ENCODE measurements at places on chromosomes 7 and 10. TPM values are rescaled to one million over a fixed set of nuclear protein-coding genes. Genes with fewer than 3 reads are reported as not detected.

- H3K4me3 ChIP-seq: no peak overlapping the region
- H3K36me3 ChIP-seq: no peaks in the 10 kb centered on the region
- H3K4me1 ChIP-seq: no peaks in the 10 kb centered on the region
- no peak for DNase-seq
- H3K27ac ChIP-seq: no peak overlapping the region
- H3K27me3 ChIP-seq: no peaks in the 10 kb centered on the region
Measured at GRCh38 chr10:47115322-47115721, 184.7 kb upstream of the GDF10 start.

DNA sequence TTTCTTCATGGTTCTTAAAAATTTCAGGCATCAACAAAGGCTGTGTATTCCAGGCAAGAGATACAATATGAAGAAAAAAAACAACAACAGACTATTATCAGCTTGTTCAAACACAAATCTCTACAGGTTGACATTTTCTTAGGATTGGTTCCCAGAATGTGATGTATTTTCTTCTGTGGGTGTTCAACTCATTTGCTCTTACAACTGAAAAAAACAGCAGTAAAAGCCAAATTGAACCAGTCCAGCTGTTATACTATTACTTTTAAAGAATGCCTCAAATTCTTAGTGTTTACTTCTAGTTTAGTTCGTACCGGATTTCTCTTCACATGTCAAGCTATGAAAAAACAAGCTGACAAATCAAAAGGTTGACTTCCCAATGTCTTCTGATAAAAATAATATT lies 60.7 kb downstream of the CNTNAP2 start:
- H3K27ac ChIP-seq: no peak overlapping the region
- H3K4me3 ChIP-seq: no peak overlapping the region
- H3K4me1 ChIP-seq: no peaks in the 10 kb centered on the region
- H3K27me3 ChIP-seq: no peaks in the 10 kb centered on the region
- no peaks in the 10 kb centered on the region for H3K36me3 ChIP-seq

DNA sequence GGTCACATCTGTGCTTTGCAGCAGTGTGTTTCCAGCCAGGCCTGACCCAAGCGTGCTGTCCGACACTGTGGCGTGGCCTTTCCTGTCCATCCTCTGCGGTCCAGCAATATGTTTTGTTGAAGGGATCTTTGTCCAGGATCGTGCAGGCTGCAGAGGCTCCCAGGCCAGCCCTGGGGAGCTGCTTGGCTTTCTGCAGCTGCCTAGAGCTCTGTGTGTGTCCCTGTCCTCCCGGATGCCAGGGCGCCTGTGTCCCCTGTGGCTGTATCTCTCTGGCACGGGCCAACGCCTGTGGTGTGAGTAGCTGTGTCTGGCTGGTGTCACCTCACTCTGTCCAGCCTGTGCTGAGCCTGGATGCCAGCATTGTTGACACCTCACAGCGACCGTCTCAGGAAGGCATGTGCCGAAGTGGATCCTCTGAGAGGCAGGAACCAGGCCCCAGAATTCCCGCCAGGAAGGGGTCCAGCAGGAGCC lies 94.5 kb downstream of the INPP5A start:
- no peaks in the 10 kb centered on the region for H3K27me3 ChIP-seq
- H3K27ac ChIP-seq: peak overlapping the region; percentile 85
- no peaks in the 10 kb centered on the region for H3K36me3 ChIP-seq
- no peak for DNase-seq

Gene GLI3
- 5.4 TPM for total RNA-seq

DNA sequence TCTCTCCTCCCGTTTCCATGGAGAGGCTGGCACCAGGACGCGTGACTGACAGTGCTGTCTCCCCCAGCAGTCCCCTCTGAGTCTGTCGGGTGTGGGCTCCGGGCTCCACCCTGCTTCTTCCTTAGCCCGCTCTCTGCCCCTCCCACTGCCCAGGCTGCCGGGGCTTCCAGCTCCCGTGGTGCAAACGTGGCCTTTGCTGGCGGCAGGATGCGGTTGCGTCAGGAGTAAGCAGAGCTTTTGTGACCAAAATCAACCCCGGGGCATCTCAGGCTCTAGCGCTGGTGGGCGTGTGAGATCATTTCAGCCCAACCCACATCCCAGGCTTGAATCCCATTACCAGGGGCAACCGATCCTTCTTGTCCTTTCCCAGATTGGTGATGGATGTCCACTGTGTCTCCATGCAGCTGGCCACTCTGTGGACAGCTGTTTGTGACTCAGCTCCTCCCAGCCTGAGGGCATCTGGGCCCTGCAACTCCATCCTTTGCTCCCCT lies 28.2 kb downstream of the PTPRE start:
- no peaks in the 10 kb centered on the region for H3K4me1 ChIP-seq
- H3K36me3 ChIP-seq: no peaks in the 10 kb centered on the region
- no peak for DNase-seq

DNA sequence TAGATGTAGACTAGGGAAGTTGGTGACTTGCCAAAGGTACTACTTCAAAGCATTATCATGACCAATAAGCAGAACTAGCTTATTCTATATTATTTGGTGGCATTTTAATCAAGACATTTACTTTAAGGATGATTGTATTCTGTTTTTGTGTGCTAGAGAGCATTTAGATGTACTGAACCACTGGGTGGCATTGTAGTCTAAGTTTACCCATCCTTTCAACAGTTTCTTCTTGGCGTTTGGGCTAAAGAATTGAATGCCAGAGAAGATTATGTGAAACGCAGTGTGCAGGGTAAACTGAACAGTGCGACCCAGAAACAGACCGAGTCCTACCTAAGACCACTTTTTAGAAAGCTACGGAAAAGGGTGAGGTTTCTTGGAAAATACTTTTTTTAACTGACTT lies 26.8 kb downstream of the PRPF18 start:
- peaks cover 16% of the 10 kb centered on the region for H3K36me3 ChIP-seq
- peak; percentile 77 for DNase-seq
- peaks cover 18% of the 10 kb centered on the region for H3K4me1 ChIP-seq
- H3K27ac ChIP-seq: no peak overlapping the region
- no peaks in the 10 kb centered on the region for H3K27me3 ChIP-seq
- no peak overlapping the region for H3K4me3 ChIP-seq
